ENCODE measurements at places on chromosomes 3 and 15. TPM values are rescaled to one million over a fixed set of nuclear protein-coding genes. Genes with fewer than 3 reads are reported as not detected.

DNA sequence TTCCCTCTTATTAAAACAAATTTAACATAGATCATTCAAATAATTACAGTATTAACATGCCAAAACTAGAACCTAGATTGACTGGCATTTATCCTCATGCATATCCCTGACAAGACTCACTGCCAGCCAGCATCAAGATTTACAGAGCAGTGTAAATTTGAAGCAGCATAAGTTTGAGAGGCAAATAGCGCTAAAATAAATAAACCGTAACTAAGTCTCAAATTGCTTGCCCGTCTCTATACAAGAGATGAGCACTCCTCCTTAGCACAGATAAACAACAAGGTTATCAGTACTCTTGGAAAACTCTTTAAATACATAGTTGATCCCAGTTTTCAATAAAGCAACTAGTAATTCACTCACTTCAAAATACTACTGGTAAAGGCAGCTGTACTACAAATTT is 29.6 kb downstream of the MSL2 start:
- DNase-seq = no peak
- H3K36me3 ChIP-seq = no peaks in the 10 kb centered on the region
- no peak overlapping the region for H3K4me3 ChIP-seq
- H3K27ac ChIP-seq = no peak overlapping the region
- H3K27me3 ChIP-seq = no peaks in the 10 kb centered on the region

Gene UROC1
- not detected for total RNA-seq

- no peak overlapping the region for H3K4me3 ChIP-seq
- no peaks in the 10 kb centered on the region for H3K36me3 ChIP-seq
- no peak for DNase-seq
- no peaks in the 10 kb centered on the region for H3K4me1 ChIP-seq
- no peaks in the 10 kb centered on the region for H3K27me3 ChIP-seq
- no peak overlapping the region for H3K27ac ChIP-seq
These were observed 756.8 kb downstream of the IGSF11 start for GRCh38 chr3:118277814-118278213.

Gene TTLL13
- not detected for total RNA-seq

Gene TEX264
- total RNA-seq = 66.8 TPM

Gene RARRES1
- 742 TPM for total RNA-seq

Gene MYL3
- not detected for total RNA-seq

Data from vagina (tissue), 2 donors.